ENCODE measurements at places on chromosomes 7 and 10.

DNA sequence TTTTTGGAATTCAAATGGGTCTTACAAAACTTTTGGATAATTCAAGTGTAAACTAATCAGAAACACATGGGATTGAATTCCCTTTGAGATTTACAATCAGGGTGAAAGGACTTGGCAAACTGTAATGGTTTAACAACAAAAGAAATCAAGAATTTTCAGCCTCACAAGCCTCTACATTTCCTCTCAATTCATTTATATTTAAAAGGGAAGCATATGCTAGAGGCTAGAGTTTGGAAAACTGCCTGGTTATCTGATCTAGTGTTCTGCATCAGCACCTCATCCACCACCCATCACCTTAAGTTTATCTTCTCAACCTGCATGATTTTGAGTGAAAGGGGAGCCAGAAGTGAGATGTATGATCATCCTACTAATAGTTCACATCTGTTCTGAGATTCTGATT is 120.7 kb downstream of the TES start:
- no peaks in the 10 kb centered on the region for H3K27me3 ChIP-seq
- peaks cover 12% of the 10 kb centered on the region for H3K4me1 ChIP-seq
- H3K36me3 ChIP-seq, result no peaks in the 10 kb centered on the region
- no peak overlapping the region for H3K27ac ChIP-seq
- no peak overlapping the region for H3K4me3 ChIP-seq

DNA sequence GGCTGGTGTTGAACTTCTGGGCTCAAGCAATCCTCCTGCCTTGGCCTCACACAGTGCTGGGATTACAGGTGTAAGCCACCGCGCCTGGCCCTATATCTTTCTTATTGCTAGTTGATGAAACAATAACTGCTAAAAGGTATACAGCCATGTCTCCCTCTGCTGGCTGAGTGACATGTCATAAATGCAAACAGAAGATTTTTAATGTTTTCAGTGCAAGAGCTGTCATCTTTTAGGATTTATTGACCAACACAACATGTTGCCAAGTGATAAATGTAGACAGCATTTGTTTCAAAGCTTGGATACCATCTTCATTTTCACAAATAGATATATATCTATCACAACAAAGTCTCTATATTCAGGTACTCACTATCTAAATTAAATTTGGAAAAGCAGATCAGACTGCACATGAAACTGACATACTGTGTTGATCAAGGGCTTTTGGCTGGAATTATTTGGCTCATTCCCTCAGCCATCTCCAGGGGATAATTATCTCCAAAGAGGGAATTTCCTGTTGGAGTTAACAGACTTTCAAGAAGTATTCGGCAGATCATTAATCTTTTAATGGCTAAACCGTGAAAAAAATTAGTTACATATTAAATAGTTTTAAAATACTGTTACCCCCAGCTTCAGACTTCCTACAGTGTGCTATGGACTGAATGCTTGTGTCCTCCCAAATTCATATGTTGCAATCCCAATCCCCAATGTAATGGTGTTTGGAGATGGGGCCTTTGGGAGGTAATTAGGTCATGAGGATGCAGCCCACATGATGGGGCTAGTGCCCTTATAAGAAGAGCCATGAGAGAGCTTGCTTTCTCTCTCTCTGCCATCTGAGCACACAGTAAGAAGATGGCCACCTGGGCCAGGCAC is 41.3 kb upstream of the SRPK2 start:
- H3K27ac ChIP-seq, result no peak overlapping the region
- DNase-seq, result no peak
- H3K27me3 ChIP-seq, result no peaks in the 10 kb centered on the region
- H3K36me3 ChIP-seq, result no peaks in the 10 kb centered on the region
- H3K4me1 ChIP-seq, result no peaks in the 10 kb centered on the region

- no peak for DNase-seq
- H3K27me3 ChIP-seq, result no peaks in the 10 kb centered on the region
- H3K4me3 ChIP-seq, result no peak overlapping the region
- H3K27ac ChIP-seq, result no peak overlapping the region
- H3K4me1 ChIP-seq, result no peaks in the 10 kb centered on the region
Observed at GRCh38 chr7:147276783-147277370, 1160.3 kb downstream of the CNTNAP2 start.

DNA sequence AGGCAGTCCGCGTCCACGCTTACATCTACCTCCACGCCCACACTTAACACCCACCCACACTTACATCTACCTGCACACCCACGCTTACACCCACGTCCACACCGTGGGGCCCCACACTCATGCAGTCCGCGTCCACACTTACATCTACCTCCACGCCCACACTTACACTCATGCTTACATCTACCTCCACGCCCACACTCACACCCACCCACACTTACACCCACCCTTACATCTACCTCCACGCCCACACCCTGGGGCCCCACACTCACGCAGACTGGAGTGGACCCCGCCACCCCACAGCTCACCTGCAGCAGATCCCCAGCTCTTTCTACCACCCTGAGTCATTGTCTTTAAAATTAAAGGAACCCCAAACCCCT is 32.4 kb upstream of the PWWP2B start:
- no peaks in the 10 kb centered on the region for H3K4me1 ChIP-seq
- H3K27ac ChIP-seq, result no peak overlapping the region
- no peak overlapping the region for H3K4me3 ChIP-seq
- peaks cover 6% of the 10 kb centered on the region for H3K36me3 ChIP-seq
- DNase-seq, result no peak
- H3K27me3 ChIP-seq, result no peaks in the 10 kb centered on the region

GRCh38 chr10:29465384-29465783 is 169.4 kb downstream of the SVIL start:
- peaks cover 24% of the 10 kb centered on the region for H3K4me1 ChIP-seq
- DNase-seq, result no peak
- H3K36me3 ChIP-seq, result peaks cover 94% of the 10 kb centered on the region
- H3K27ac ChIP-seq, result peak overlapping the region; percentile 51
- no peak overlapping the region for H3K4me3 ChIP-seq

GRCh38 chr10:79187121-79187940 is 118.6 kb downstream of the ZMIZ1 start:
- peak overlapping the region; percentile 64 for H3K27ac ChIP-seq
- H3K27me3 ChIP-seq, result no peaks in the 10 kb centered on the region

GRCh38 chr10:89609833-89610346 is 35.2 kb downstream of the PANK1 start:
- no peaks in the 10 kb centered on the region for H3K4me1 ChIP-seq
- no peak for DNase-seq
- H3K4me3 ChIP-seq, result no peak overlapping the region
- H3K27ac ChIP-seq, result no peak overlapping the region

GRCh38 chr7:117769085-117769484 is 104.2 kb downstream of the CTTNBP2 start:
- no peaks in the 10 kb centered on the region for H3K36me3 ChIP-seq
- H3K27ac ChIP-seq, result no peak overlapping the region
- DNase-seq, result no peak
- H3K4me1 ChIP-seq, result peaks cover 7% of the 10 kb centered on the region
- no peak overlapping the region for H3K4me3 ChIP-seq
- H3K27me3 ChIP-seq, result no peaks in the 10 kb centered on the region

GRCh38 chr10:89206402-89207180 is 526 bp downstream of the CH25H start:
- no peaks in the 10 kb centered on the region for H3K36me3 ChIP-seq
- H3K4me3 ChIP-seq, result peak overlapping the region; percentile 34
- peak; percentile 59 for DNase-seq
- H3K27me3 ChIP-seq, result no peaks in the 10 kb centered on the region
- H3K27ac ChIP-seq, result peak overlapping the region; percentile 63

DNA sequence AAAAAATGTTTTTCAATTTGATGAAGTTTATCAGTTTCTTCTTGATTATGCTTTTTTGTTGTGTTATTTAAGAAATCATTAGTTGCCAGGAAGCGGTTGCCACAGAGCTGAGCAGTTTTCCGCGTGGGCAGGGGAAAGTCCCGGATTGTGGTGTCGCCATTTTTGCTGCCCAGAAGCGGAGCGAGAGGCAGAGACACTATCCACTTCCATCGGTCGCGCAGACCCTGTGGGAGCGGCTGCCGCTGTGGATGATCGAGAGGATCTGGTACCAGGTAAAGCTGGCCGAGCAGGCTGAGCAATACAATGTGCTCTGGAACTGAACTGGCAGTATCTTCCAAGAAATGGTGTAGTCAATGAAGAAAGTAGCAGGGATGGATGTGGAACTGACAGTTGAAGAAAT is 119.8 kb downstream of the ZNF736 start:
- no peak overlapping the region for H3K4me3 ChIP-seq
- DNase-seq, result no peak

DNA sequence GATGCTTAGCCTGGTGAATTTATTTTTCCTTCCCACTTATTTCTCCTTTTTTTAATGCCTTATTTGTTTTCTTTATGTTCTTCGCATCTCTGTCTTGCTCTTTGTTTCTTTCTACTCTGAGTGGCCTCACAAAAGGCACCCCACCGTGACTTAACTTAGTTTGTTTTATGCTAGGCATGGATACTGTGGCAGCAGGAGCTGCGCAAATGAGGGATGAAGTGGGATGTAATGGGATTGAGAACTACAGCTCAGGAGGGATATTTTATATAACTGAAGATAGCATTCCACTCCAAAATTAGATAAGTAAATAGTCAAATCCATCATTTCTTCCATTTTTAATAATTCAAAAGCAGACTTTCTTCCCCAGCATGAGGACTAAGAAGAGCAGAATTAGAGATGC is 1.7 kb upstream of the CACNA2D1 start:
- H3K4me1 ChIP-seq, result no peaks in the 10 kb centered on the region
- no peak for DNase-seq
- H3K4me3 ChIP-seq, result no peak overlapping the region
- H3K36me3 ChIP-seq, result no peaks in the 10 kb centered on the region
- no peaks in the 10 kb centered on the region for H3K27me3 ChIP-seq

- H3K27me3 ChIP-seq, result no peaks in the 10 kb centered on the region
Observed at GRCh38 chr7:135240441-135240840, 6.8 kb downstream of the STRA8 start.

GRCh38 chr10:3312403-3312940 is 139.9 kb upstream of the PITRM1 start:
- DNase-seq, result no peak
- no peak overlapping the region for H3K4me3 ChIP-seq
- H3K4me1 ChIP-seq, result no peaks in the 10 kb centered on the region
- H3K36me3 ChIP-seq, result no peaks in the 10 kb centered on the region

DNA sequence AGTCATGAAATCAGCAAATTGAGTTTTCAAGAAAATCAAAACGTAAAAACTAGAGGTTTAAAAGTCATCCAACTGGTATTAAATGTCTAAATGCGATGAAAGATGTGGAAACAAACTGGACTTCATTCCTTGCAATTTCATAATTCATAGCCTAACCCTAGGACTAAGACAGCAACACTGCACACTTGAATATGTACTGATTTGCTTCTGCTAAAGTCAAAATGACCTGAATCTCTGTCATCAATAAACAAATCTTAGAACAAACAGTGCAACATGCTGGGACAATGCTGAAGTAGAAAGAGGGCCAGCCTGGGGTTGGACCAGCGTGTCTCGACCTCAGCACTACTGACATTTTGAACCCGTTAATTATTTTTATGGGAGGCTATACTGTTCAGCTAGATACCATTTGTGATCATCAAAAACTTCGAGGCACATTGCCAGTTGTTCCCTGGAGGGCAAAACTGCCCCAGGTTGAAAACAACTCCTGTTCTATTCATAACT is 47.1 kb downstream of the MYOF start:
- H3K4me3 ChIP-seq, result no peak overlapping the region
- peak overlapping the region; percentile 97 for H3K27ac ChIP-seq
- no peaks in the 10 kb centered on the region for H3K36me3 ChIP-seq
- peaks cover 59% of the 10 kb centered on the region for H3K4me1 ChIP-seq
- DNase-seq, result no peak

- no peaks in the 10 kb centered on the region for H3K27me3 ChIP-seq
- DNase-seq, result no peak
- no peaks in the 10 kb centered on the region for H3K36me3 ChIP-seq
- H3K27ac ChIP-seq, result no peak overlapping the region
- no peak overlapping the region for H3K4me3 ChIP-seq
Observed at GRCh38 chr7:41977151-41977651, 259.8 kb downstream of the GLI3 start.

DNA sequence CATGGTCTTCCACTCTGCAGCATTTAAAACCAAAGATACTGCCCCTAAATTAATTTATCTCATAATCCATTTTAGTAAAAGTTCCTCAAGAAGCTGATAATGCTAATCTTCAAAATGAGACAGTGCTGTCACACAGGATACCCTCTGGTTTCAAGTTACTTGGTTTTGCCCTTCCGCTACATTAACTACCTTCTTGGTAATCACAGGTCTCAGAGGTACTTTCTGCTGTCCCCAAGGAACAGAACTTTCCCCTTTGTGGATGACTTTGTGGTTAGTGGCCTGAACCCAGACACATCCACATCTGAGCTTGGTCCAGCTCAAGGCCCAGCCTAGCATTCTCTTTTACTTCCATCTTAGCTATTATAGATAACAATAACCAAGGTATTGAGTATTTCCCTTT is 88.8 kb upstream of the TMEM26 start:
- H3K4me1 ChIP-seq, result no peaks in the 10 kb centered on the region
- no peak for DNase-seq
- no peaks in the 10 kb centered on the region for H3K27me3 ChIP-seq

DNA sequence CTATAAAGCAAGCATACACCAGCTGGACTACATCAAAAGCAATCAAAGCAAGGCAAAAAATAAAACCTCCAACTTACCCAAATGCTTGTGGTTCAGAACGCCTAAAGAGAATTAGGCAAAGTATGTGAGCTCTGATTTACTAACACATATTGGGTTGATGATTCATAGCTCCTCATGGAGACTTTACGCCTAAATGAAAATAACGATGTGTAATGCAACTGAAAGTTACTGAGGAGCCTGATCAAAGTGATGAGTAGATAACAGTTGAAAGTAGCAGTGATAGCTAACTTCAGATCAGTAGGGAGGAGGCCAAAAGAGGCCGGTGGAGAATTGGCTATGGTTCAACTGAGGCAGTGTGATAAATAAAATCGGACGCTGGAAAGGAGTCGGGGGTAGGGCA is 85.0 kb downstream of the MPP7 start:
- H3K4me1 ChIP-seq, result no peaks in the 10 kb centered on the region
- H3K27me3 ChIP-seq, result no peaks in the 10 kb centered on the region
- H3K27ac ChIP-seq, result no peak overlapping the region
- H3K4me3 ChIP-seq, result no peak overlapping the region
- no peaks in the 10 kb centered on the region for H3K36me3 ChIP-seq

DNA sequence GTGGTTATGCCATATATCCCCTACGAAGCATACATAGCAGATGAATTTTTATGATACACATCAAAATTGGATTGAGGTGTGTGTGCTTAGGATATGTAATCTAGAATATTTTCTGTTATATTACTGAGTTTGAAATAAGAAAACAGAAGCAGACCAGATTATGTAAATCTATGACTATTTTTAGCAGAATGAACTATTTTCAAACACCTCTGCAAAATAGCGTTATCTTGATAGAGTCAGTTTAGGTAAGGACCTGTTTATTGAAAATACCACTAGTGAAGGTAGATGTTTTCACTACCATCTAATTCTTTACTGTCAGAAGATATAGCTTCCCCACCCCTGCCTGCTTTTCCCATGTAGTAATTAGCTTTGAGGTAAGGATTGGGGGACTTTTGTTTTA is 9.1 kb downstream of the LANCL2 start:
- no peak for DNase-seq
- H3K4me3 ChIP-seq, result no peak overlapping the region
- H3K27me3 ChIP-seq, result no peaks in the 10 kb centered on the region
- no peaks in the 10 kb centered on the region for H3K4me1 ChIP-seq
- H3K27ac ChIP-seq, result no peak overlapping the region
- H3K36me3 ChIP-seq, result no peaks in the 10 kb centered on the region
